ENCODE measurements at places on chromosomes 4 and X.

DNA sequence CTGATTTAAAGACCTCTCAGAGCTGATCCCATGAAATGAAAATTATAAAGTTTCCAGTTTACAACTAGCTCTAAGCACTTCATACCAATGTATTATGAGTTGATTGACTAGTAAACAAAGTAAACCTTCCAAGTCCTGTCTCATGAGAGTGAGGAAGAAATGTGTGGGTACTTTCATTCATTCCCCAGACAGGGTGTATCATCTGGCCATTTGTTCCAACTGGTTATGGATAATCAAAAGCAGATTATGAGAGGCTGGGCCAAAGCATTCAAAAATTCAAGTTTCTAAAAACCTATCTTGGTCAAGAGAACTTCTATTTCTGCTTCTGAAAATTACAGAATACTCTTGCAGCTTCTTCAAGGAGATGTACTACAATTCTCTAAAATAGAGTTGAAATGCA lies 193.3 kb upstream of the RASGEF1B start:
- DNase-seq = no peak

DNA sequence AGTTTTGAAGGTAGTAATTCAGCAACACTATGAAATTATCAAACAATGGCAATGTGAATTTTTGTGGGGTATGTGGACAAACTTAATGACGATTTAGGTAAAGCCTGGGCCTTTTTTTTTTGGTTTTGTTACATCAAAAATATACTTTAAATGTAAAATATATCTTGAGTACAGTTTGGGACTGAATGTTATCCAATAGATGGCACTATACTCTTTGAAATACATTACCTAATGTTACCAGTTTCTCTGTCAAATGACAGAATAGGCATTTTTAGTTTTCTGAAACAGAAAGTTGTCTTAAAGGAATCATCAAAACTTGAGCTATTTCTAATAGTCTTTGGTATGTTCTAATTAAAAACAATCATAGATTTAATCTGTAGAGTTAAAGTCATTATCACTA lies 1651.9 kb downstream of the C4orf33 start:
- DNase-seq = no peak

DNA sequence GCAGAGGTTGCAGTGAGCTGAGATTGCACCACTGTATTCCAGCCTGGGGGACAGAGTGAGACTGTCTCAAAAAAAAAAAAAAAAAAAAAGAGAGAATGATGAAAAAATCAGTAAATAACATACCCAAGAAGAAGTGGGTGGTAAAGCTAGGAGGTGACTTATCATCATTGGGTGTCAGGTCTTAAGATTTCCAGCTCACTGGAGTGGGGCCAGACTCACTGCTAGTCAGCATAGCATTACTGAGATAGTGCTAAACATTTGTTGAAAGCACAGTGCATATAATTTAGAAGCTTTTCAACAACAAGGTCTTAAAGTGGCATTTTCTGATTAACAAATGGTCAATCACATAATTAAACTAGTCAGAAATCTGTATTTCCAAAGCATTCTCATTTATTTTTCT lies 221.8 kb upstream of the GYPA start:
- no peak for DNase-seq

GRCh38 chr4:123073650-123074049 lies 151.3 kb upstream of the NUDT6 start:
- DNase-seq = no peak

- peak; percentile 61 for DNase-seq
Observed at GRCh38 chrX:71111141-71111843, at the start of gene IL2RG. IL2RG (minus strand) TSS chrX:71111577; CDS start chrX:71111539, 38 bp downstream.

- no peak for DNase-seq
Observed at GRCh38 chr4:106522839-106523238, 154.3 kb upstream of the GIMD1 start.

- no peak for DNase-seq
Observed at GRCh38 chrX:20128670-20129069, 12.0 kb upstream of the MAP7D2 start.

GRCh38 chr4:2788101-2788500 lies 4.8 kb upstream of the SH3BP2 start:
- no peak for DNase-seq

- no peak for DNase-seq
Observed at GRCh38 chrX:139691843-139692505, 16.0 kb downstream of the MCF2 start.

DNA sequence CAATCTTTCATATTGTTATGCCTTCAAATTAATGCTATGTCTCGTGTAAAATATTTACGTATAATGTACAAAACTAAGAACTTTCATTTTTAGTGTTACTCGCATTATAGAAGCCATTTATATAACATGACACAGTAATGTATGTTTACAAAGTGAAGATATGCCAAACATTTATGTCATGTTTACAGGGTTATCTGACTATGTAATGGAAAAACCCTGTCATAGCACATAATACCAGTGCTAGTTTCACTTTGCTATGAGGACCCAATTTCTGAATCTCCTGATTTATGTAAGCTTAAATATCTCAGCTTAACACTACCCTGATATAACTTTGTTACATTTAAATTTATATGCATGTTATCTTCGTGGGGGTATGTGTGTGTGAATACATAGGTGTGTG lies 233.1 kb downstream of the FAT4 start:
- DNase-seq = no peak

GRCh38 chr4:17492058-17492741 lies 19.7 kb downstream of the QDPR start:
- DNase-seq = no peak

GRCh38 chrX:15204130-15204751 lies 65.6 kb downstream of the ASB9 start:
- no peak for DNase-seq

DNA sequence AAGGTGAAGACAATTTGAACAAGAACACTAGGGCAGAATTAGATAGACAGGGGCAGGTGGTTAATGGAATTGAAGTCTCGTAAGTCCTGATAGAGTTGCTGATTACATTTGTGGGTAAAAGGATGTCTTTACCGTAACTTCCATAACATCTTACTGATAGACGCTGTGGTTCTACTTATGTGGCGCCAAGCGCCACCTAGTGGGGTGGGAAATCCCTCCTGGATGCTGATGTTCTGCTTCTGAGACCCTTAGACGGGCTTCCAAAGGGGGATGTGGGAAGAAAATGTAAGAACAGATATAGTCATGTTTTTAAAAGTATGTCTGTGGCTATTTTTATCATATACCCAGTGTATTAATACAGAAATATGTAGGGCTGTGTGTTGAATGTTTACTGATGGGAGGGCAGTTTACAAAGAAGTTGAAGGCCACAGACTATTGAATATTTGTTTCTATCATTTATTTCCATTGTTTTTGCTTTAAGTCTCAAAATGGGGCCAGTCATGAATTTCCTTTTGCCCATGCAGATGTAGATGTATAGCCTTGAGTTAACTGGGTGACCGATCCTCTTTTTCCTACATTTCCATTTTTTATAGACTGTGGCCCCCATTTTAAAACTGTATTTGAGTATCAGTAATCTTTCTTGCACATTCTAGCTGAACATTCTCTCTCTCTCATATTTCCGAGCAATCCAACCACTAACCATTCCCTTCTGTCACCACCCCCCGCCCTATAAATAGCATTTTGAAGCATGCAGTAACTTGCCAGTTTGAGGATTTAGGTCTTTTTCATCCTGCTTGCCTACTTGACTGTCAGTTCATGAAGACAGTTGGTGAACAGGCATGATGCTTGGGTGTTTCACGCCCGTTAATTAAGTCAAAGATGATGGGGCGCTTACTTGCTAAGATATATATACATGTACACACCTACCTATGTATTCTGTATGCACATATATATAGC lies 12.1 kb upstream of the TLR8 start:
- DNase-seq = no peak

- DNase-seq = no peak
Observed at GRCh38 chr4:169661761-169662160, 41.4 kb downstream of the CLCN3 start.

DNA sequence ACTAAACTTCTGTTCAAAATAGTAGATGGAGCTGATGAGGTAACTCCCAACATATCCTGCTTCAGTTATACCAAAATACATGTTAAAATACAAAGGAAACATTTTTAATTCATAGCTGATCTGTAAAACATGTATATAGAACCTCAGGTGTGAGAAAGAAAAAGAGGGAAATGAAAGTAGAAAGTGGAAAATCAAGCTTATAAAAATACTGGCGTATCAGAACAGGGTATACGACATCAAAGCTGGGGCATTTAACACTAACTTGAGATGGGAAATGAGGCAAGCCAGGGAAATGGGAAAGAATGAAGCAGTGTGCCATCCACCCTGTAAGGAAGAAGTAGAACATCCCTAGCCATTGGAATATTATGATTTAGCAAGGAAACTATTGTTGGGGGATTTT lies 767.5 kb downstream of the DMD start:
- DNase-seq = no peak

DNA sequence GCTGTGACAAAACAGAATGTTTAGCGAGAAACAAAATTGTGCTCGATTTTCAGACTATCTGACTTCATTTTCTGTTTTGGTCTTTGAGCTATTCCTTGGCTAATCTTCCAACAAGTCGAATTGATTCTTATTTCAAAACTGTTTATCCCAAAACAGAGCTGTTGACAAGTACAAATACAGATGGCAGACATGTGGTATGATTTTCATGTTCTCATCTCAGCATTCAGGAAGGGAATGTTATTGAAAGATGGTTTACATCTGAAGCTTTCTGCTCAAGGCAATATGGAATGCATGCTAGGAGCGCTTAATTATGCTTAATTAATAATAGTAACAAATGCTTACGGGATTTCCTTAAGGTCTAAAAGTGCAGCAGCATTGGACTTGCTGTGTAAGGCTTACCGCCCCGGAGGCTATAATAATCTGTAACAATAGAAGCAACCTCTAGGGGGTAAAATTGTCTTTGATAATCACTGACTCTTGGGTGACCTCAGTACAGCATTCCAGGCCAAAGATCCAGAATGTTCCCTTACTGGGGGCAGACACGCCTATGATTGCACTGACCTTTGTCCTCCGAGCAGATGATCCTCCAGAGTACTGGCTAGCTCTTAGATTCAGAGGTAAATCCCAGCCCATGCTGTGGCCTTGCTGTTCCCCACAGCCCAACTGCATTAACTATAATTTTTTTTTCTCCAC lies 16.4 kb downstream of the LSM6 start:
- no peak for DNase-seq

DNA sequence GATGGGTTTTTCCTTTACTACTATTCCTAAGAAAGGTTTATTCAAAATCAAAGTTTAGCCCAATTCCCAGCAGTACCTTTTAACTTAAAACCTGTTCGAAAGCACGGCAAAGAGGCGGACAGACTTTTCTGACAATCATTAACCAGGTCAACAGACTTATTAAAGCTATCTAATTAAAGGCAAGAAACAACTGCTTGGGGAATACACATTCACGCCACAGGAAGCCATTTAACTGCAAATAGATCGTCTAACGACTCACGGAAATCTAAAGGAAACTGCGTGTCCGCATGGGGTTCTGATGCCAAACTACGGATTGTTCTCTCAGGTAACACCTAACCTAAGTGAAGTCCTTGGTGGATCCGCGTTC lies 663 bp upstream of the USP53 start:
- no peak for DNase-seq

DNA sequence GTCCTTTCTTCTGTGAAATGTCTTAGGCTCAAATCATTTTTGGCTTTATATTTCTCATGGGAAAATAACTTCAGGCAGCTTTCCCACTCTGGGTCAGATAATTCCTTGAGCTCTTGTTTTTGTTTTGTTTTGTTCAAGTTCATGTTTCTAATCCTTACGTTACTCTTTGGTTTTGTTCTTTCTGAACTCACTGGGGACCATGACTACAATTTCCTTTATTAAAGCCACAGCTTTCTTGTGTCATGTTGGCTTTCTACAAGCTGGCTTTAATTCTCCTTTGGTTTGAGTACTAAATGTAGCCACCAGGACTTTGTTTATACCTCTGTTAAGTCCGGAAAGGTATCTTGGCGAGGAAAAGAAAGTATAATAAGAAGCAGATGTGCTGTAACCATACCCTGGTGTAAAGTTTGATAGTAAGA lies 30.8 kb upstream of the ANXA3 start:
- no peak for DNase-seq

GRCh38 chrX:150508018-150508417 lies 60.4 kb upstream of the MTM1 start:
- no peak for DNase-seq

DNA sequence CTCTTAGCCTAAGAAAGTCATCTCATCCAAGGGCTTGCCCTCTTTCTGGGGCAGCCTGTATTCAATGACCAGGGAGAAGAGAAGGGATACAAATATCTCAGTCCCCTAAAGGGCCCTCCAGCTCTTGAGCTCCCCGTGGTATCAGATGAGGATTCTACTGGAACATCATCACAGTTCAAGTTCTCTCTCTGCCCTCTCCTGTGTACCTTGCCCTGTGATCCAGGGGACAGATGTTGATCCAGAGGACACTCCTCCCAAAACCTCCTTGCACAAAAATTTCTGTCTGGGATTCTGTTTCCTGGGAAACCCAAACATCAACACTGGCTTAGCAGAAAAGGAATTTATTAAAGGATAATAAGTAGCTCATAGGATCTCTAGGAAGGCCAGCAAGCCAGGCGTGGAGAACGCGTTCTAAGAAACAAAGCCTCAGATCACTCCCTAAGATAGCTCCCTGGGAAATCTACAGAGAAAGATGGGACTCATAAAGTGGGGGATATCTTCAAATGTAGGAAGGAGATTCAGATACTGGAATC lies 296.3 kb upstream of the KLF3 start:
- DNase-seq = no peak

- DNase-seq = no peak
Observed at GRCh38 chr4:52874948-52875347, 12.8 kb downstream of the RASL11B start.
